ENCODE measurements at places on chromosomes 12 and 14.

DNA sequence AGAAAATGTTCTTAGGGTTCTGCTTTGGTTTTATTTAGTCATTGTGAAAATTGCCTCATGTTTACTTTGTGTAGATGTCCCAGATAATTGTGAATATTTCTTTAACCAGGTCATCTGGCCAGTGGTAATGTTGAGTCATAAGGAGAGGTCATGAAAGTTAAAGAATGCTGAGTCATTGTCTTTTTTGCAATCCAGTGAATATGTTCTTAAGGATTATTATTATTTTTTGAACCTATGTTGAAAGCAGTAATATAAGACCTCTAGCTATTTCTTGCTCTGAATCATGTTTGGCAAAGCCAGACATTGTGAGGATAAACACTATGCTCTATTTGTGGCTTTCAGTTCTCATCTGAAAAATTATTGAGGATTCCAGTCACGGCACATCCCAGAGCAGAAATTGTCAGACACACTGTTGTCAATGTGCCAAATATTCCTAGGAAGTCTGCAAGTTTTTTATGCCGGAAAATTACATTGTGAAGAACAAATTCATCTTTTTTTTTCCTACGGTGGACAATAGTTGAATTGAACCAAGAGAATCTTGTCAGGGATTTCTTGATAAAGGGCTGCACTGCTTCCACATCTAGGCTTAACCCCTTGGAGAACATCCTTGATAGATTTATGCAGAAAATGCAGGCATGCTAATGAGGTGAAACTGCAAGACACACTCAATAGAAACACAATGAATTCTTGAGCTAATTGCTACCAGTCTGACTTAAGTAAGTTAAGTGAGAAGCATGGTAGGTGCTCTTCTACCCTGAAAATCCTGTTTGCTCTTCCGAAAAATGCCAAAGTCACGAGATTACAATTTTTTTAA is 369.6 kb downstream of the ATP23 start:
- DNase-seq: no peak

DNA sequence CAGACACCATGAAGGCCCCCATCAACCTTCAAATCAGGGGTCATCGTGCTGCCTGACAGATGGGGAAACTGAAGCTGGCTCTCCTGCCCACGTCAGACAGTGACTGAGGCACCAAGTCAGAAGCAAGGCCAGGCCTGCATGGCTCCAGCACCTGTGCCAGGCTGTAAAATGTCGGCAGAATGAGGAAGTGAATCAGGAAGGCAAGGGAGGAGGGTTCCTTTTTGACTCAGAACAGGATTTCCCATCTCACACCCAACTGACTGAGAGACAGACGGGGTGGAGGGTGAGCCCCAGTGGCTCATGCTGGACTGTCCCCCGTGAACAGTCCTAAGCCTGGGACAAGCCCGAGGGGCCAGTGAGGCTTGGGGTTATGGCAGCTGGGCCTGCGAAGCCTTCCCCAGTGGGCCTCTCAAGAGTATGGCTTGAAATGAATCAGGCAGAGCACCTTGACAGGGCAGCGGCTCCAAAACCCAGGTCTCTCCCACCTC is 20.9 kb downstream of the SYNE3 start:
- DNase-seq: no peak

DNA sequence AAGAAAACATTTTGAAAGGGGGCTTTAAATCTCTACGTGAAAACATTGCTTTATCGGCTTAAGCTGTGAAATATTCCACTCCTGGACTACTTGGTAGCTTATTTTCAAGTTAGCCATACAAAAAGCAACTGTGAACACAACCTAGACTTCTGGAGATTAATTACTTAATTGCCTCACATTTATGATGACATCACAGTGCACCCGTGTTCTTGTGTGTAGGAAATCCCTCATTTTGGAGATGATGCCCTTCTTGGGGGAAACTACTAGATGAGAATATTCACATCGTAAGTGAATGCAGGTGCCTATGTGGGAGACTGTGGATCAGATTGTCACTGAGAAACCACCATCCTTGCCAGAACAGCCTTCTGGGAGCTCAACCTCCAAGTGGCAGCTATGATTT is 10.5 kb upstream of the B4GALNT3 start:
- no peak for DNase-seq

DNA sequence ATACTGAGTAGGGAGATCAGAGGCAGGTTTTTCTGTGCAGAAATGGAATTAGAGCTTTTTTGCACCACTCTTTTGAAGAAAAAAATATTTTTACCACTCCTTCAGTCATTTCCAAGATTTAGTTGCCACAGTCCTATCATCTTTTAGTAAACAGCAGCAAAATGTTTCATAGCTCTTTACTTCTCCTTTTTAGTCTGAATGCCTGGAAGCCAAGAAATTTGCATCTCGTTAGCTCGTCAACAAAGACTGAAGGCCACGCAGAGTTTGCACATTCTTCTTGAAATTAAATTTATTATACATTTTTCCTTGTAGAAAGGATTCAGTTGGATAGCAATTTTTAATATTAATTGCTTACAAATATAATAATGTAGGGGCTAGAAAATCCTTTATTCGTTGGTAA is 544.5 kb upstream of the ATP2B1 start:
- DNase-seq: no peak

DNA sequence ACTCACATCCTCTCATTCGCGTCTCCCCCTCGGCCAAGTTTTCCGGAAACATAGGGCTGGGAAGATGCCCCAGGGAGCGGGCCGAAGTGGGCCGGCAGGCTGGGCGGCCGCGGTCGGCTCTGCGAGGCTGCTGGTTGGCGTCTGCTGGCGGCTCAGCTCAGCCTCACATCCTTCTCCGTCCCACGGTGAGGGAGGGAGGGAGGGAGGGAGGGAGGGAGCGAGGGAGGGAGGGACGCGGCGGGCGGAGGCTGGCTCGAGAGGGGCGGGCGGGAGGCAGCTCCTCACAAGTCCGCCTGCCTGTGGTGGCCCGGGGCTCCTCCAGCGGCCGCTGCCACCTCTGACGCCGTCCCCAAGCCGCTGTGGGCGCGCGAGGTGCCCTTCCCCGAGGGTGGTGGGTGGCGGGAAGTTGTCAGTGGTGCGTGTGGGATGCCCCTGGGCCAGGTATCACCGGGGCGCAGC is 93.8 kb downstream of the RFLNA start:
- DNase-seq: no peak

DNA sequence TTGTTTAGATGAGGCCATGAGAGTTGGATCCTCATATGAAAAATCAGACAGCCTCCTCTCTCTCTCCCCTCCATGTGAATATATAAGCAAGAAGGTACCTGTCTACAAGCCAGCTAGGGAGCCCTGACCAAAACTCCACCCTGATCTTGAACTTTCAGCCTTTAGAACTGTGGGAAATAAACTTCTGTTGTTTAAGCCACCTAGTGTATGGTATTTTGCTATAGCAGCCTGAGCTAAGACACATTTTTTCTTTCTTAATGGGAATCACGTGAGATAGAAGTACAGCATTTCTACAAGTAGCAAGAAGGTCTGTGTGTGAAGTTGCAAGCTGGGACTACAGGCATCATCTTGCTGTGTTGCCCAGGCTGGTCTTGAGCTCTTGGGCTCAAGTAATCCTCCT is 16.3 kb upstream of the ABHD12B start:
- no peak for DNase-seq

GRCh38 chr12:78863482-78864402 is 832 bp upstream of the SYT1 start:
- DNase-seq: no peak

GRCh38 chr12:89427508-89428156 is 75.3 kb upstream of the DUSP6 start:
- DNase-seq: no peak

GRCh38 chr12:102917026-102917787 is at the start of gene PAH:
PAH (minus strand) TSS chr12:102917244; CDS start chr12:102917130, 114 bp downstream.
- DNase-seq: no peak

- no peak for DNase-seq
These were observed 899 bp upstream of the KCNH3 start for GRCh38 chr12:49537752-49538509.

- no peak for DNase-seq
These were observed 9.7 kb downstream of the PCBP2 start for GRCh38 chr12:53461591-53461990.

- no peak for DNase-seq
These were observed 708.0 kb downstream of the MED13L start for GRCh38 chr12:115569345-115570068.

- DNase-seq: no peak
These were observed 68.8 kb downstream of the EXOC5 start for GRCh38 chr14:57199921-57200320.

DNA sequence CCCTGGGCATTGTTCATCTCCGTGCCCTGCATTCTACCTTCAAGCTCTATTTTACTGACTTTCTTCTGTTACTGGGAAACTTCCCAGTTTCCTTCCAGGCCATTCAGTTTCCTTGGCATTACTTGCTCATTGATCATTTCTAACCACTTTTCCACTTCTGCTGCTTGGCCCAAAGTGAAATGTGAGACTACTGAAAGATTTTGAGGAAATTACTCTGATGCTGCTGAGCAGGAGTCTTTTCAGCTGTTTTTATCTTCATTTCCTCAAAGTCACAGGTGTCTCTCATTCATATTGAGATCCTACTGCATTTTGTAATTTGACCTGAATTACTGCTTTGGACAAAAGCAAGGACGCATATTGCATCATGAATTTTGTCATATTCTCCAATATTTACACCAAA is 26.4 kb upstream of the DBX2 start:
- no peak for DNase-seq

DNA sequence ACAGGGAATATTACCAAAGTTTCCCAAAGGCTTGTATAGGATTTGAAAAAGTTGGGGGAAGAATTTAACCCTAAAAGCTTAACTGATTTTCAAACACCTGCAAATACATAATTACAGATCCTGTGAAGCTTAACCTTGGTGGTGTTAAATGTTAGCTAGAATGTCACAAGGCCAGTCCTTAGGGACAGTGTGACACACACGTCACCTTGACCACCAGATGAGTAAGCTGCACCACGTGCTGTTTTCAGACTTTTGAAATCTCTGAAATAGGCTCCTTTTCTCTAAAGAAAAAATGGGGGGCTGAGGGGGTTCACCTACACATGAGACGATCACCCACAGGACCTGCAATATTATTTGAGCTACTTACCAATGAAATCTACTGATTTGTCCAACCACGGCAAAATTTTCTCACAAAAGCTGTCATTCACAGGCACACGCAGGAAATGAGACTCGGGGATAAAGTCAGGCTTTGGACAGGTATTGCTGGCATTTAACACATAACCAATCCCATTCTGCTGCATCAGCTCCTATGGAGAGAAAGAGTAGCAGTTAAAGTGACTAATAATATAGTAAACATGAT is 75.9 kb downstream of the DUSP16 start:
- DNase-seq: no peak

DNA sequence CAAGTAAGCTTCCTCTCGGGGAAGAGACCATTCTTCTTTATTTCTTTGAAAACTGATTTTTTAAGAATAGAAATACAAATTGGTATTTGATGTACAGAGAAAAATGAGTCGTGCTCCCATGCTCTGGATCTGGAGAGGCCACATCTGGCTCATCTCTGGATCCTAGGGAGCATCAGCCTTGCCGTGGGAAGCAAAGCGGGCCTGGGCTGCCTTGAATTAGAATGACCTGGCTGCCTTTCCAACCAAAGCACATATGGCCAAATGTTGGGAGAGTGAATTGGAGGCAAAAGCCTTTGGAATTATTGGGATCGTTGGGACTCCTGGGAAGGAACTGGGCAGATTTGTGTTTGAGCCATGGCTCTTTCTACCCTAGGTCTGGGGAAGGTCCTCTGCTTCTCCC is 80.0 kb downstream of the SLC25A47 start:
- no peak for DNase-seq

GRCh38 chr12:3538466-3539030 is 47.5 kb downstream of the PRMT8 start:
- DNase-seq: no peak

DNA sequence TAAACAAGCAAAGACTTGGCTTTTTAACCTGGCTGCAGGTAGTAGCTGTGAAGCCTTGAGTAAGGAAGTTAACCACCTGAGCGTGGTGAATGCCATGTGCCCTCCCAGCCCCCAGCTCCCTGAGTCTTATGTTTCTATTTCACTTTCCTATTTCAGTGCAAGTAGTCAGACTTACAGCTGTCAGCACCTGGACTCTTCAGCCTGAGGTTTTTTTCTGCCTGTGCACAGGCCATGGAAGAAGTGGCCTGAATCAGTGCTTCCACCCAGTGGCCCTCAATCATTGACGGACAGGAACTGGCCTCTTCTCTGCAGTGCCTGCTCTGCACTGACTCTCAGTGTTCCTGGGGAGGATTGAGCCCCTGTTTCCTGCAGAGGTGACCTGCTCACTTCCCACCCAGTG is 796.4 kb downstream of the MED13L start:
- no peak for DNase-seq

- peak; percentile 28 for DNase-seq
These were observed 94.5 kb upstream of the MON2 start for GRCh38 chr12:62372134-62372533.

DNA sequence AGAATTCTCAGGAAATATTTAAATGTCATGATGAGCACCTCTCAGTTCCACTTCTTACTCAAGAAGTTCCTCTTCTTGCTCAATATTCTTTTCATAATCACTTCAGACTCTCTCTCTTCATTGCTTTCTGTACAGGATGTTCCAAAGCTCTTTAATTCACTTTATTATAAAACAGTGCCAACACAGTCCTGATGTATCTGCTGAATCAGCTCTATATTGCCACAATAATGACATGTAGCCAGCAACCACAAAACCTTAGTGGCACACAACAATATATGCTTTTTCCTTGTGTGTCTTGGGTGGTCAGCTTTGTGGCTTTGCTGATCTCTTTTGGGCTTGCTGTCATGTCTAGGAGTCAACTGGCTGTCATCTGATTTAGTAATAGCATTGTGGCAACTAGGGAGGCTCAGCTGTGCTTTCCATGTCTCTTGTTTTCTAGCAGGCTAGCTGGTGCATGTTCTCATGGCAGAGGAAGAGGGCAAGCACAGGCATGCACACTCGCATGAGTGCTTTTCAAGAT is 52.8 kb upstream of the SLC2A13 start:
- no peak for DNase-seq

- DNase-seq: no peak
These were observed 242.1 kb upstream of the FOXN3 start for GRCh38 chr14:89658977-89659670.

- no peak for DNase-seq
These were observed 948.4 kb upstream of the ATXN7L3B start for GRCh38 chr12:73589220-73589619.
